ENCODE measurements at places on chromosomes 7 and 10.

DNA sequence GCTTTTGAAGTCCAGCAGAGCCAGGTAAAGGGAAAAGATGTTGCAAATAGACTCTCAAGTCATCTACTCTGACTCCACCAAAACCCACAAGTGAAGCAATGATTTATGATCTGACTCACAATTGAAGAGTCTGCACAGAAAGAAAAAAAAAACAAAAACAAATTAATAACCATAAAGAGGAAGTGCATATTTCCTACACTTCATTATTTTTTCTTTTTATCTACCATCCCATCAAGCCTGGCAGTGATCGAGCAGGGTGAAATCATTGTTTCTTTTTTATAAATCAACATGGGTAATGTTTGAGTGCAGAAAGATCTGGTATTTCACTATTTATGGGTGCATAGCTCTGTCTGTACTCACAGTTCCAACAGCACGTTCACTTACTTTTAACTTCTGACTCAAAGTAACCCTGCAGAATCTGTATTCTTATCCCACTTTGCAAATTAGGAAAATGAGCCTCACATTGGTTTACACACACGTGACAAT lies 829.0 kb downstream of the TNS3 start:
- peak; percentile 14 for DNase-seq

DNA sequence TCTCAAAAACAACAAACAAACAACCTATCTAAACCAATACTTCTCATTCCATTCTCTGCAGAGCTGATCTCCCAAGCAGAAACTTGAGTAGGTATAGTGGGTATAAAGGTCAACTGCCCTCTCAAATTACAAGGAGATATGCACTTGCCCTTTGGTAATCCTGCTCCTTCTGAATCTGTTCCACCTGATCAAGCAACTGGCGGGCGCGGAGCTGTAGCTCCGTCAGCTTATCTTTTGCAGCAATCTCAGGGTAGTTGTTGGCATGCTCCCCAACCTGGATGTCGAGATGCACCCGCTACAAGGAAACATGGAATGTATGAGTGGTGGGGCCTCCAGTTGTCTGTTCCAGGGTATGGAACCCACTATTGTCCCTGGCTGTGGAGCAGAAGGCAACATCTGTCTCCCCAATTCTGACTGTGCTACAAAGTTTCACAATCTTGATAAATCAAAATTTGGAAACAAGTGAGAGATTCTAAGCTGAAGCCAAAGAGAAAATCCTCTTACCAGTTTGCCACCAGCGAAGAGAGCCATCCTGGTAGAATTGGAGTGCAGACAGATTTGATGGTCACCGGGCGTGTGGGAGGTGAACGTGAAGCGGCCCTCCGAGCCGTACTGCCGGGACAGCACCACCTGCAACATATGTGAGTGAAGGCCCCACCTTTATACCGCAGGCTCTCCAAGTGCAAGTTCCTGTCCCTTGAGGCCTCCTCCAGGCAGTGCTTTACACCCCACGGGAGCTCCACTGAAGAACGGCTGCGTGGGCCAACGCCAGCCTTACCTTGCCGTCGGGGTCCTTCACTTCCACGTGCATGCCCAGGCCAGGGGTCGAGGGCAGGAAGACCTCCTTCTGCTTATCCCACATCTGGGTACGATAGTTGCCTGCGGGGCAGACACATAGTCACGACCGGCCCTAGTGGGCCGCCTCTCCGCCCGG lies 819 bp downstream of the TMED4 start:
- peak; percentile 18 for DNase-seq

GRCh38 chr7:4247106-4247876 lies 434.8 kb upstream of the FOXK1 start:
- DNase-seq, result no peak

GRCh38 chr10:29649561-29650551 lies 15.1 kb upstream of the SVIL start:
- DNase-seq, result no peak

GRCh38 chr7:38107486-38107893 lies 70.6 kb upstream of the STARD3NL start:
- DNase-seq, result peak; percentile 71

DNA sequence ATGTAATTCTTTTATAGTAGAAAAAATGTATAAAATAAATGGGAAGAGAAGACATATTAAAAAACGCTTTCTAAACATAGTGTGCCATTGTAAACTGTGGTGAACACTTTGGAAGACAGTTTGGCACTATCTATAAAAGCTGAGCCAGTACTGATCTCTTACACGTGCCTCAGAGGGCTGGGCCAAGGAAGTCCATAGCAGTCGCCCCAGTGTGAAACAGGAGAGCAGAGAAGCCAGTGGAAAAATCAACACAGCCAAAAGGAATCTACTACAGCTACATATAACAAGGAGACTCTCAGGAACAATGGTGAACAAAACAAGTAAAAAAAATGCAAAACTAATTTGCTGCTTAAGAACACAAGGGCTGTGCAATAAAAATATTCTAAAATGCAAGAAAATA lies 20.6 kb downstream of the SEPHS1 start:
- DNase-seq, result no peak

DNA sequence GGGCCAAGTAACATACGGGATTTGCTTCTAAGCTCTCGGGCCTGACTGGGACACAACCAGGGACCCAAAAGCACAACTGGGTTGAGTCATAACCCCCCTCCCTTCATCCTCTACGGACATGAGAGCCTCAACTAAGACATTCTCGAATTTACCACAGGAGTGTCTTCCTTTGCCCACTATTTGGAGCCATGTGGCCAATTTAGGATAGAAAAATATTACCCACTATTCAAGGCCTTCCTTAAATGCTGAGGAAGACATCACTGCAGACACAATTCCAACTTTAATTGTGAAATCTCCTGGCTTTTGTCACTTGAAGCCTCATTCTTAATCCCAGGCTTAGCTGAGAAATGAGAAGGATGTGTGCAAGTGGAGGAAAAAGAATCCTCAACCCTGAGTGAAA lies 11.8 kb downstream of the CTBP2 start:
- no peak for DNase-seq

- no peak for DNase-seq
Measured at GRCh38 chr10:124343351-124344265, 75.1 kb downstream of the OAT start.

- DNase-seq, result no peak
Measured at GRCh38 chr10:132113206-132113605, 47.5 kb downstream of the JAKMIP3 start.

DNA sequence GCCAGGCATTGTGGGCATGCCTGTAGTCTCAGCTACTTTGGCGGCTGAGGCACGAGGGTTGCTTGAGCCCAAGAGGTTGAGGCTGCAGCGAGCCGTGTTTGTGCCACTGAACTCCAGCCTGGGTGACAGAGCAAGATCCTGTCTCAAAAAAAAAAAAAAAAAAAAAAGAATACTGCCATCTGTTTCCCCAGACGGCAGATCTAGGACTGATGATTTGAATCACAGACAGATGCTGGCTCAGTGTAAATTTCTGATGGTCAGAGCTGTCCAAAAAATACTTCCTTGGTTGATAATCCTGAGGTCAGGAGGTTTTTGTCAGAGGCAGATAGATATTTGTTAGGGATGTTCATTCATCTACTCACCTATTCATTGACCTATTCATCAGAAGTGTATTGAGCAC lies 130.7 kb downstream of the REEP3 start:
- no peak for DNase-seq

- DNase-seq, result no peak
Measured at GRCh38 chr7:82294865-82295264, 148.7 kb downstream of the CACNA2D1 start.

- peak; percentile 78 for DNase-seq
Measured at GRCh38 chr10:45599021-45599603, 73.5 kb downstream of the ZFAND4 start.

- DNase-seq, result no peak
Measured at GRCh38 chr10:63430091-63430998, 35.4 kb downstream of the JMJD1C start.

DNA sequence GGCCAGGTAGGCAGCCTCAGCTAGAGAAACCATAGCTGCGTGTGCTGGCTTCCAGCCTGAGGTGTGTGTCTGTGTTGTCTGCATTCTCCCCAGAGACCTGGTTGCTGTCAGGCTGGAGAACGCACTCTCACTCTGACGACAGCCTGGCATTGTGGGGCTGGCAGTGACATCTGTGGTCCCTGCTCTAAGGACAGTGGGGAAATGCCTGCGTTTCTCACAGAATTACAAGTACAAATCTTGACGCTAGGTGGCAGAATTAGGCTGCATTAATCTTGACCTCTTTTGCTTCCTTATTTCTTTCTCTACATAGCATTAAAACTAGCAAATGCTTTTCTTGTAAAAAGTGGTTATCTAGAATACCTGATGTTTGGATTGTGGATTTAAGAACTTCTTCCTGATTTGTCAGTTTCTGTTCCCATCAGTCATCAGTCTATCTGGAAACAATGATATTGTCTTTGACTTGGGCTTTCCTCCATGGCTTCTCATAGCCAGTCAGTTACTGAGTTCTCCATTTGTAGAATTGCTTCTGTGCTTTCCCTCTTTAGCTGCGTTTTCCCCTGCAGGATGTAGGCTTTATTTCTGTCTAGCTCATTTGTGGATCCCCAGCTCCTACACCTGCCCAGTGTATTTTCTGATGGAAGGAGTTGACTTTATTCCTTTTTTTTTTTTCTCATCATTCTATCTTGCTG lies 86.0 kb downstream of the FANK1 start:
- peak; percentile 91 for DNase-seq

- DNase-seq, result no peak
Measured at GRCh38 chr10:13942035-13942434, 355.3 kb downstream of the PRPF18 start.

GRCh38 chr10:132793871-132794849 lies 8.2 kb upstream of the NKX6-2 start:
- DNase-seq, result no peak

GRCh38 chr7:25216837-25217236 lies 11.4 kb downstream of the NPVF start:
- peak; percentile 73 for DNase-seq

DNA sequence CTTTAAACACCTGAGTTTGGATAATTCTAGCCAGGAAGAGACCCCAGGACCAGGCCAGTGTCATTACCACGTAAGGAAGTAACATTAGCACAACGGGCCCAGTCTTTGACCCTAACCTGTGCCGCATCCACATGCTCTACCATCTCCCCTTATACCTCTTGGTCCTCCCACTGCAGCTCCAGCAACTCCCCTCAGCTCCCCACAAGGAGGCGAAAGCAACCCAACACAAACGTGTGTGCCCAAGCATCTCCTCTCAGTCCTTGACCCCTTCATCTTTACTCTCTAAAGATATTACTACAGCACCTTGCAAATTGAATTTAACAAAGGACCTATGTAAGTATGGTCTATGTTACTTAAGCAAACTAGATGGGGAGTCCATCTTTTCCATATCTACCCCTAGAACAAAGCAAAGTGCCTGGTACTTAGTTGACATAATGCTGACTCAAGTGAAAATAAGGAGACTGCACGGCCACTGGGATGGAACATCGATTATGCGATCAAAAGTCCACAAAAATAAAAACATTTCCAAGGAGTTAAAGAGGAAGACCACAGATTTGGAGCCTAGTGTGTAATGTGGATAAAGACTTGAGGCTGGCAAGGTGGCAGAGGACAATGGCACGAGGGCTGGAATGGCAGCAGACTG lies 147.7 kb downstream of the JAZF1 start:
- no peak for DNase-seq

GRCh38 chr7:107891636-107892366 lies 818 bp downstream of the DLD start:
- DNase-seq, result peak; percentile 67

- DNase-seq, result no peak
Measured at GRCh38 chr10:103533827-103534226, 40.3 kb downstream of the NEURL1 start.

DNA sequence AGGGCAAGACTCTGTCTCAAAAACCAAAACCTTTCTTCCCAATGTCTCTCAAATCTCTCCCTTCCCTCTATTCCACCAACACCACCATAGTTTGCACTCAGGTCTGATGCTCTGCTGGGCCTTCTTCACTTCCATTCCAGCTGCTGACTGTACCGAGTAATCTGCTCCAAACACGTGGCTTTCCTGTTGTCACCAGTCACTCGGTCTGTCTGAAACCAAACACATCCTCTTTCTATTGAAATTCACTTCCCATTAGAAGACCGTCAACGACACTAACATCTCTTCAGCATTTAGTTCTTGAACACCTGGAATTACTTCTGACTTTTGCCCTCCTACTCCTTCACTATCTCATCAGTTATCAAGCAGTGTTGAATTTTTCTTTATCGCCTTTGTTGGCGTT lies 4.7 kb upstream of the NRF1 start:
- DNase-seq, result no peak

- no peak for DNase-seq
Measured at GRCh38 chr7:42227936-42228591, 8.9 kb downstream of the GLI3 start.

GRCh38 chr7:51292596-51292995 lies 24.0 kb downstream of the COBL start:
- no peak for DNase-seq

- no peak for DNase-seq
Measured at GRCh38 chr10:14554491-14555205, 220.0 kb downstream of the FAM107B start.

DNA sequence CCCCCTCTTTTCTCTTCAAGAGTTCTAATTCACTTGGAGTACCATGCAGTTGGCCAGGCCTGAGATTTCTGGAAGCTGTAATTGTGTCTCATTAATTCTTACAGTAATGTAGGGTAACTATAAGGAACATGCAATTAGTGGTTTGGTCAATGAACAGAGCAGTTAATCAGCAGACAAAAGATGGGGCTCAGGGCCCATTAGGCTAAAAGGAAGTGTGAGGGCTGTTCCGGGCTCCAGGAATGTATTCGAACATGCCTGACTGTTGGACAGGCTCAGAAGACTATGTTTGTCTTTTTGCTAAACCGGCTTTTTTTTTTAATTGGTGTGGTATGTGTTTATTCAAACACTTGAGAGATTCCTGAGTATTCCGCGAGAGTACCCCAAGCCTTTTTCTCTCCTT lies 42.5 kb upstream of the FZD8 start:
- no peak for DNase-seq

DNA sequence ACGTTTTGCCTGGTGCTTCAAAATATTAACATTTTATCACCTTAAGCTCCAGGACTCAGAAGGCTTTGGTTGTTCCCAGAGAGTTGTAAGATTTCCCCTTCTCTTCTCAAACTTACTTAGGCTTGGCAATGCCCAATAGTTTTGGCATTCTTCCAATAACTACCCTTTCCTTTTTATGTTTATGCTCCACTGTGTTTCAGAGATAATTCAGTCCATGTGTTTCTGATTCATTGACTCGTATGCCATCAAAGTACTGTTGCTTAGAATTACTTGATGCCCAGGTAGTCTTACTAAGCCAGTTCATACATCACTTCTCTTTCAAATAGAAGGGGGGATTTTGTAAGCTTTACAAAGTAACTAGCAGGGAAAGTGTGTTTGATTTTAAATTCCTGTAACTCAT lies 66.6 kb downstream of the AGMO start:
- no peak for DNase-seq

DNA sequence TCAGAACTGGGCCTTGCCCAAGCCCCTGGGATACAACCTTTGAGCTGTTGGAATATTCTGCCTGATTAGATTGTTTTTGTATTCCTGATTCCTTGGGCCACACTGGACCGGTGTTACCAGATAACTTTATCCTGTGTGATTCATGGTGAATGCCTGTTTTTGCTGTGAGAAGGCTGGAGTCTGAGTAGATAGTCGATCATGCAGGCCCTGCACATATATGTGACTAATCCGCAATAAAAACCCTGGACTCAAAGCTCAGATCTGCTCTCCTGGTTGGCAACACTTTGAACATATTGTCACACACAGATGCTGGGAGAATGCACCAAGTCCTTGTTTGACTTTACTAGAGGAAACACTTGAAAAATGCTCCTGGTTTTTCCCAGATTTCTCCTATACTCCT lies 183.9 kb upstream of the MBL2 start:
- DNase-seq, result no peak

- peak; percentile 91 for DNase-seq
Measured at GRCh38 chr10:5442065-5442989, 30.0 kb downstream of the NET1 start.

GRCh38 chr10:133274751-133275683 lies 1.7 kb downstream of the ADAM8 start:
- peak; percentile 88 for DNase-seq
